ENCODE measurements at places on chromosomes 13 and 19.
A peak's percentile ranks its signal among the peaks of the same experiment; 100 is the strongest.

DNA sequence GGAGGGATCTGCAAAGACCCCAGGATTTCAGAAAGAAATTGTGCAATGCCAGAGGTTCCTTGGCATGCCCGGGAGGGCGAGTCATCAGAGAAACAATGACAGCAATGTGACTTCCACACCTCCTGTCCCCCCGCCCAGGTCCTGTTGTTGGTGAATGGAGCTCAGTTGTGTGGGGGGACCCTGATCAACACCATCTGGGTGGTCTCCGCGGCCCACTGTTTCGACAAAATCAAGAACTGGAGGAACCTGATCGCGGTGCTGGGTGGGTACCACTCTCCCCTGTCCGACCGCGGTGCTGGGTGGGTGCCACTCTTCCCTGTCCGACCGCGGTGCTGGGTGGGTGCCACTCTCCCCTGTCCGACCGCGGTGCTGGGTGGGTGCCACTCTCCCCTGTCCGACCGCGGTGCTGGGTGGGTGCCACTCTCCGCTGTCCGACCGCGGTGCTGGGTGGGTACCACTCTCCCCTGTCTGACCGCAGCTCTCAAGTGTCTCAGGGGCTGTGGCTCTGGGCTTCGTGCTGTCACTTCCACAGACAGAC, 5.2 kb upstream of the F10 start:
- no peak for DNase-seq

DNA sequence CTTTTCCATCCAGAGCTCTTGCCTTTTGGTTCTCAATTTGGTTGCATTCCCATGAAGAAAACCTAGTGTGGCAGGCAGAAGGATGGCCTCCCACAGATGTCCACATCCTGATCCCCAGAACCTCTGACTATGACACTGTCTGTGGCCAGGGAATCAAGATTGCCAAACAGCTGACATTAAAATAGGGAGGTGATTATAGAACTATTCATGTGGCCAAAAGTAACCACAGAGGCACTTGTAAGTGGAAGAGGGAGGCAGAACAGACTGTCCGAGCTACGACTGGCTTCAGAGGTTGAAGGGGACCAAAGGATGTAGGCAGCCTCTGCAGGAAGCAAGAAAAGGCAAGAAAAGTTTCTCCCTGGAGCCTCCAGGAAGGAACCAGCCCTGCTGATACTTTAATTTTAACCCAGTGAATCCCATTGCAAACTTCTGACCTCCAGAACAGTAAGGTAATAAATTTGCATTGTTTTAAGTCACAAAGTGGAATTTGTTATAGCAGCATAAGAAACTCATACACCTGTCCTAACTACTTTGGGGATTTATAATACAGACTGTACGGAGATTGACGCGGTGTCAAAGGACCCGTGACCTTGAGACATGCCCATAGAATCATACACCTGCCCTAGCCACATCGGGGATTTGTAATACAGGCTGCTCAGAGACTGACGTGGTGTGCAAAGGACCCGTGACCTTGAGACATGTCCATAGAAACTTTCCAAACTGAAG, 106.5 kb downstream of the ATP11A start:
- no peak for DNase-seq

- DNase-seq: no peak
Observed at GRCh38 chr13:46684287-46685001, 112.5 kb downstream of the ESD start.

DNA sequence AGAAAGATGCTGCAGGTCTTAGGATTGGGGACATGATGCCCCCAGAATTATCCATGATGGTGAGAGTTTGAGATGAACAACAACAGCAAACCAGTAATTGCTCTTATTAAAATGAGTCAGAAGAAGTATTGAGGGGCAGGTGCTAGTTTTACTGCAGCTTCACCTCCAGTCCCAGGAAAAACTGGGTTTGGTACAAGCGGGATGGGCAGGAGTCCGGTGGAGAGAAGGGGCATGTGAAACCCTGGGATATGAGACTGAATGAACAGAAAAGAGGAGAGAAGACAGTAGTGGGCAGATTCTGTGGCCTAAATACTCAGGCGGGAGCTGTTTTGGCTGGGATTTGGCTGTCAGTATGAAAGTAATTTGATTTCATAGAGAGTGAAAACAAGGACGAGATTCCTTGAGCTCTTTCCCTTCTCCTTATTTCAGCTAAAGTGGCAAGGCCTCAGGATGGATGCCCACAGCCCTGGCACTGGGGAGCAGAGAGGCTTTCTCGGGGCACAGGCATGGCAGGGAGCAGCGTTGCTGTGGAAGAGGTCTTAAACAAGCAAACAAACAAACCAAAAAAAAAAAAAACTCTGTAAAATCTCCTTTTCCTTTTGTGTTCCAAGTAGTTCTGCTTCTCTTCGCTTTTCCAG, 30.7 kb downstream of the NFIX start:
- no peak for DNase-seq

DNA sequence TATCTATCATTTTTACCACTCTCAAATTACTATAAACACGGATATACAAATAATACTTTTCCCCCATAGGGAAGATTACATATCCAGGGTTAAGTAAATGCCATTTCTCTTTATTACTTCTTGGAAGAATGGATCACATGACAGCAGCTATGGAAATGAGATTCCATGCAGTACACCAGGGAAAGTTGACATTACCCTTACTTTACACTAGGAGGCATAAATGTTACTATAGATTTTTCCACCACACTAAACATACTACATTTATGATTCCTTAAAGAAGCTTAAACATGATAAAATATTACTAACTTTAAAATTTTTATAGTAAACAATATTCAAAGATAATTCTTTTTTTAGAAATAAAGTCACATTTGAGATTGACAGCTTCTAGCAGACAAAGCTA, 611.4 kb downstream of the PCDH9 start:
- peak; percentile 14 for DNase-seq

Measured in GM10248 (cell line).